ENCODE measurements at places on chromosomes 6 and 20. TPM values are rescaled to one million over a fixed set of nuclear protein-coding genes. Genes with fewer than 3 reads are reported as not detected.

The CCM2L gene
- total RNA-seq: 4.9 TPM

The RSPO4 gene
- not detected for total RNA-seq

The HLA-DRA gene
- 30.7 TPM for total RNA-seq

The WFDC5 gene
- total RNA-seq: not detected

The DDAH2 gene
- 101 TPM for total RNA-seq

The PAX1 gene
- 0.58 TPM for total RNA-seq

The SLC26A8 gene
- not detected for total RNA-seq

The JPH2 gene
- 76.8 TPM for total RNA-seq

The CCN6 gene
- 0.09 TPM for total RNA-seq

The TINAG gene
- 0.04 TPM for total RNA-seq

The SLC9A8 gene
- total RNA-seq: 4.1 TPM
